Right kidney (tissue), 9 donors: ENCODE measurements at places on chromosomes 13 and 19.

- no peak for DNase-seq
Observed at GRCh38 chr13:96898646-96899254, 95.5 kb downstream of the OXGR1 start.

DNA sequence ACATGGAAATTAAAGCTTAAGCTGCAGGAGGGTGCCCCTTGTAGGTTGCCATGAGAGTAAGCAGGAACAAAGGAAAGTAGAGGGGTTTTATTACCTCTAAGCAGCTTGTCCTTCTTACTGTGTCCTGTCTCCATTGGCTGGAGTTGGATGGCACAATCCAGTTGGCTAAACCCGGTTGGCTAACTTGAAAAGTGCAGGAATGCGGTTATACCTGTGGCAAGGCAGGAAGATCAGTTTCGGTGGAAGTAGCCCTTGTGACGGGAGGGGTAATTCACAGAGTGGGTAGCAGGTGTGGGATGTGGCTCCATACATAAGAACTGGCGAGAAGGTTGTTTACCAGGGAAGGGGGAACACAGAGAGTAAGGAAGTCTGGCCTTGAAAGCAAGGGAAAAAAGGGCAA lies 3.2 kb downstream of the ZNF726 start:
- peak; percentile 9 for DNase-seq

GRCh38 chr19:13794398-13794756 lies 866 bp upstream of the ZSWIM4 start:
- DNase-seq, result no peak

DNA sequence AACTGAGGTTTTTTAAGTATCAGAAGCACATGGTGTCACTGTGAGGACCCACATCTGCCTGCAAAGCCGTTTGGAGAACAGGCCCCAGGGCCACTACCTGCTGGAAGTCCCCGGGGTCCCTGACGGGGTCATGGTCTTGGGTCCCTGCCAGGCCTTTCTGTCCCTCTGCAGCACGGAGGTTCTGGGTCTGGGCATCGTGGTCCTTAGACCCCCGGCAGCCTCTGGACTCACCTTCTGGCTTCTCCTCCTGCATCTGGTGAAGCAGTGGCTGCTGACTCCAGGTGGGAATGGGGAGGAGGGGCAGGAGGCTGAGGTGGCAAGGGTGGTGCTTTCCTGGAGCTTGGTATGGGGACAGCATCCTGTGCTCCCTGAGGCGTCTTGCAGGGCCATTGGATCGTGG lies 198.6 kb downstream of the TEX29 start:
- no peak for DNase-seq
